ENCODE measurements at places on chromosomes 4 and X.

DNA sequence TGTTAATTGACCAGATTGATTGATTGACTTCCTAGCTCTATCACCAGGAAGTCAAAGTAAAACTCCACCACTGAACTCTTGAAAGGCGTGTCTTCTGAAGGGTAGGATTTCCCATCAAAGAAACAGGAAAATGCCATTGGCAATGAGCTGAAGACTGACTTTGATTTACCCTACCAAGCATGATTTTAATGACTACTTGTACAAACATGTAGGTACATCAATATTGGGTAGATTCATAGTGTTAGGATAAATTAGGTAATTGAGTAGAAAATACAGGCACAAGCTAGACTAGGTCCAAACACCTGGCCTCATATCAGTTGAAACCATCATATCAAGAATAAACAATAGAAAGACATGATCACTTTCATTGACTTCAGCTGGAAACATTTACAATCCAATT is 53.2 kb upstream of the ATXN3L start:
- DNase-seq: no peak

- DNase-seq: no peak
Measured at GRCh38 chrX:5595570-5595969, 633.1 kb downstream of the NLGN4X start.

- peak; percentile 36 for DNase-seq
Measured at GRCh38 chr4:16227462-16227868, 1.2 kb upstream of the TAPT1 start.

DNA sequence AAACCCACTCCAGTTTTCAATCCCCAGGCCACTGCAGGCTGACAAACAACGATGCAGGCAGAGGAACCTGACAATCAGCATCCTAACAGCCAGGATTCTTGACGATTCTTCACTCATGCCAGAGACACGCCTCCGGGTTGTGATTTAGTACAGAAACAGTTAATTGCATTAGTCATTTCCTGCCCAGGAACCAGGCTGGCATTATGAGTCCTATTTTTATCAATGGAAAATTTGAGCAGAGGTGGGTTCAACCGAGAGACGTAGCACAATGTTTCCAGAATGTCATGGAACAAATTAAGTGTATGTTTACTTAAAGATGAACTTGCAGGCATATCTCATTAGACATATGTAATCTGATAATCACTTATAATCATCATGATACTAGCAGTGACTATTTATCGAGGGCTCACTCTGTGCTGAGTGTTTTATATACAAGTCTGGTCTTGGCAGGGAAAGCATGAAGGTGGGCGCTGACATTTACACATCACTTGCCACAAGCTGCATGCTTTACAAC is 159.7 kb downstream of the NSUN7 start:
- DNase-seq: no peak

- DNase-seq: no peak
Measured at GRCh38 chr4:76968937-76969336, 19.4 kb downstream of the SEPTIN11 start.

- DNase-seq: no peak
Measured at GRCh38 chr4:99205153-99205979, 13.7 kb downstream of the ADH6 start.

- peak; percentile 28 for DNase-seq
Measured at GRCh38 chr4:37891260-37892159, 626 bp downstream of the TBC1D1 start.

DNA sequence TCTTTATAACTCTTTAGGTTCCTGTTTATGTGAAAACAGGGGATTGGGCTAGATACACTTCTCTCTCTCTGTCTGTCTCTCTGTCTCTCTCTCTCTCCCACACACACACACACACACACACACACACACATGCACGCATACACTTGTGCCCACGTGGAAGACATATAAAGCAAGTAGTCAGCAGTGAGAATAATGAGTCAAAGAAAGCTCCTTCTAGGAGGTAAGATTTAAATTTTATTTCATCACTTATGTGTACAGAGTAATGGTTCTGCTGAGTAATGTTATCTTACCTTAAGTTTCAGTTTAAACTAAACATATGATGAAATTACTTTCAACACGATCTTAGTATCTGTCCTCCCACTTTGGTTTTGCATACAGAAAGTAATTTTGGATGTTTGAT is 243.0 kb upstream of the TEX13A start:
- no peak for DNase-seq

GRCh38 chr4:163382178-163382869 is 38.6 kb downstream of the NPY5R start:
- no peak for DNase-seq

GRCh38 chr4:187166886-187167512 is 443.3 kb upstream of the FAT1 start:
- DNase-seq: no peak

- no peak for DNase-seq
Measured at GRCh38 chrX:24696294-24696693, 2.6 kb downstream of the POLA1 start.

DNA sequence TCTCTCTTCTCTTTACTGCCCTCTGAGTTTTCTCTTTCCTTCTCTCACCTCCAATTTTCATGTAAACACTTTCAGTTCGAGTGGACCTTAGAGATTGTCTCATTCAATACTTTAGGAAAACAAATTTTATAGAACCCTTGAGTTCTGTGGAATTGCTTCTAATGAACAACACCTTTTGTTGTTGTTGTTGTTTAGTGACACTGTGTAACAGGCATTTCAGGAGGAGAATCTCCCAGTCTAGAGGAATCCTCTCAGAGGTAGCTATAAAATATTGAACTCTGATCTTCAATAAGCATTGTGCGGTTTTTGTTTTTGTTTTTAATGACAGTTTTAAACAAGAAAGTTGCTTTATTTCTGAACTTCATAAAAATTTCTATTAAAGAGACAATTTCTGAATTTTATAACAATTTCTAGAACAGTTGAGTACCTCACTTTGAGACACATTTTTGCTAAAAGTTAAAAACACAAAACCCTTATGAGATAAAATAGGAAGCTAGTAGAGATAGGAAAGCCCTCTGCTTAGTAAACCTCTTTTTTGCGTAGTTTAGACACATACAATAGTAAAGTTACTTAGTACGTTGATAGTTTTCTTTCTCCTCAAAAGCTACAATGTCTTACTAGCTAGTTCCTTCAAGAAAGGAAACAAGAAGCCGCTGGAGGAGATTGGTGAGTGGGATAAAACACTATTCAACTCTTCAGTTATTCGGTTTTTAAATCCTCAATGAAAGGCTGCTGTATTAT is 38.8 kb downstream of the CLCN3 start:
- peak; percentile 38 for DNase-seq

DNA sequence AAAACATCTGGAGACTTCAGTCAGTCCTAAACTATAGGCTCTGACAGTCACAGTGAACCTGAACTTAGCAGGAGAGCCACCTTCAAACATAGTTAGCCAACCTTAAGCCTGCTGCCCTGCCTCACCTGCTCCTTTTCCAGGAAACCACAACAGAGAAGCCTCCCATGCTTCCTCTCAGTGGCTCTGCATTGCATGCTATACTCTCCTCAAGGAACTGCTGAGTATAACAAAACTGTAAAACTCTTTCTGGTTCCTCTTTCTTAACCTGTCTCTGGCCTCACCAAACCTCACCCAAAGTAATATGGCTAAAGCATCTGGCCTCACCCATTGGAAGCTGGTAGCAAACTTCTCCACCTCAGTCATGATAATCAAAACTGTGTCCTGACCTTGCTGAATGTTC is 122.1 kb downstream of the ANKRD50 start:
- no peak for DNase-seq

GRCh38 chr4:39369301-39369700 is 3.1 kb upstream of the RFC1 start:
- DNase-seq: no peak

DNA sequence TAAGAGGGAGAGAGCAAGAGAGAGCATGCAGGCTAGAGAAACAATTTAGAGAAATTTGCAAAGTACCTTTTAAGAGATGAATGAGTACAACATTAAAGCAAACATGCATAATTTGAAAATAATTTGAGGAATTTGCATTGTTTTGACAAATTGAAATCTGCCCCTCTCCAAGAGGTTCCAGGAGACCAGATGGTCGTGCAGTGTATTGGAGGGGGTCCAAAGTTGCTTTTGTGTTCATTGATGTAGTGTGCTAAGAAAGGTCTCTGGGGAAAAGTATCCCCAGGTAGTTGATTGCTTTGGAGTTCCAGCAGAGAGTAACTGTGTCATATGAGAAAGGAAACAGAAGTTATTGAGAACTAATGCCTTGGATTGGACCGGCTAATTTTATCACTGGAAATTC is 635.0 kb upstream of the TENM3 start:
- DNase-seq: no peak

GRCh38 chr4:90246816-90247215 is 119.6 kb downstream of the CCSER1 start:
- DNase-seq: no peak

DNA sequence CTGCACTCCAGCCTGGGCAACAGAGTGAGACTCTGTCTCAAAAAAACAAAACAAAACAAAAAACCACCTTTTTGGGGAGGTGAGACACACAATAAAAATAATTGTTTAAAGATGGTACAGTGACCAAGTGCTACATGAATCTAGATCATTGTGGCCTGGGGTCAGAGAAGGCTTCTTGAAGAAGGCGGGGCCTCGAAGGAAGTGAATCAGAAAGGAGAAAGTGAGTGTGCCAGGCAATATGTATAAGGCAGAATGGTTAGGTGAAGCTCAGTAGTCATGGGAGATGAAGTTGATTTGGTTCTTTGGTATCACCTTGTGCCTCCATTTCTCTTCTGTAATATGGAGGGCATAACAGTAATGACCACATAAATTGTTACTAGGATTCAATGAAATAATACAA is 58.9 kb downstream of the DOCK11 start:
- DNase-seq: no peak

- DNase-seq: no peak
Measured at GRCh38 chr4:6939761-6940743, 30.4 kb downstream of the TBC1D14 start.

DNA sequence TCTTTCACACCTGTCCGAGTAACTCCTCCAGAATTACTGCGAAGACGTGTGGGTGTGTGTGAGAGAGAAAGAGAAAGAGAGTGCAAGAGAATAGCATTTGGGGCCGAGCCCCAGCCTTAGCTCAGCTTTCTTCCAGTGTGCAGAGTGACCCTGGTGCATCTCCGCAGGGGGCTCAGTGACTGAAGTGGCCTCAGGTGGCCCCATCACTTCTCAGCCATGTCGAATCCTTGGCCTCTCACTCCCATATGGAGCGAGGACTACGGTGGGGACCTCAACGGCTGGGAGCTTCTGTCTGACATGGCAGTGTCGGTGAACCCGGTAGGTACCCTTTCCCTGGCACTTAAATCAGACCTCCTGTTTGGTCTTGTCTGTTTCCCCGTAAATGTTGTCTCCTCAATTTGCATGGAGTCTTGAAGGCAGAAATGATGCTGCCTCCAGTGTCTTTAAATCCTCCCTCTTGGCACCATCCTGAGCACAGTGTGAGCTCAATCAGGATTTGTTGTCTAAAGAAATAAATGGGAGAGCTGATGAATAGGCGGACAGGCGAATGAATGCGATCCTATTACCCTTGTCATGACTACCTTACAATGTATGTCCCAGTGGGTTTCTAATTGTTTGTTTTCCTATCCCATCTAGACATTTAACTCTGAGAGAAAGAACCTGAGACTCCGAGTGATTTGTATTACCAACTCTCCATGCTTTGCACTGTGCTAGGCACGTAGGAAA is 305.9 kb downstream of the AFF2 start:
- DNase-seq: no peak

DNA sequence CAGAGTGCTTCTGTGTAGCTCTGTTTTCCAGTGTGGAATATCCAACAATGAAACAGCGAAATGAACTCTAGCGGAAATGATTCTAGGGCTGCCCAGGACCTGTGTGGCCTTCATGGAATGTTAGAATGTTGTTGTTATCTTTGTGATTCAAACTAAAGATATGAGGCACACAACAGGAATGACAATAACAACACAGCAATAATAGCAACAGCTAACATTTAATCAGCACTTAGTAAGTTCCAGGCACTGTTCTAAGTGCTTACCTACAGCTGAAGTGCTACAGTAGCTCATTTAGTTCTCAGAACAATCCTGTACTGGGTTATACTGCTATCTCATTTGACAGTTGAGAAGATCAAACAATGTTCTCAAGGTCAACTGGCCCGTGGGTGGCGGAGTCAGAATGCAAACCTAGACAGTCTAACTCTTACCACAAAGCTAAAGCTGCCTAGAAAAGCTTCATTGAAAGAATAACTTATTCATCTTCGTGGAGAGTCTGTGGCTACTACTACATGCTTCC is 63.7 kb downstream of the MAML3 start:
- DNase-seq: no peak

GRCh38 chr4:48134081-48134480 is at the start of gene TXK:
Gene TXK, minus strand, starts transcription at chr4:48134250. Its CDS starts 80 bp downstream, at chr4:48134170.
- DNase-seq: no peak

DNA sequence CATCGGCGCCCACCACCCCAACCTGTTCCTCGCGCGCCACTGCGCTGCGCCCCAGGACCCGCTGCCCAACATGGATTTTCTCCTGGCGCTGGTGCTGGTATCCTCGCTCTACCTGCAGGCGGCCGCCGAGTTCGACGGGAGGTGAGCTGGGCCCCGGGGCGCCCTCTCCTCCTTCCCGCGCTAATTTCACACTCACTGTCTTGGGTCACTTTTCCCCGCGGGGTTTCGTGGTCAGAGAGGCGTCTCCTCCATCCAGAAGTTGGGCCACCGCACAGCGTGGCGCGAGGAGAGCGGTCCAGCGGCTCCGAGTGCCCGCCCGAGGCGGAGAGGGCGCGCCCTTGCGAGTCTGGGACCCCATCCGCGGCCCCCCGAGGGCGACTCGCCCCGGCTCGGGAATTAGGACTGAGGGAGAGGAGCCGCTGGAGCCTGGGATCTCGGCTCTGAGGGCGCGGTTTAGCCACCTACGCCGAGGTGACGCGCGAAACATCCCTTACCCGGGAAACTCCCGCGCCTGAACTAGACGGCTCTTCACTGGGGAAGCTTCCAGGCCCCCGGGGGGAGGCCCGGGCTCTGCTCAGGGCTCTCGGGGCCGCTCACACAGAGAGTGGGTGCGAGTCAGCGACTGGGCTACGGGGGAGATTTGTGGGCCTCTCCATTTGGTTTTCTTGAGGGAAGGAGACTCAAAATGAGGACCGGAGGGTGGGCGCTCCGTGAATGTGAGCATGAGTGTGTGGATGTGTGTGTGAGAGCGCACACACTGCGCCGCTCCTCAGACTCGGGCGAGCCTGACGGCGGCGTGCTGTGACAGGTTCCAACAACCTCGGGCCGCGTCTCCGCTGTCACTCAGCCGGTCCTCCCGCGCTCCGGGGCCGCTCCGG is 551 bp downstream of the NPNT start:
- DNase-seq: no peak

DNA sequence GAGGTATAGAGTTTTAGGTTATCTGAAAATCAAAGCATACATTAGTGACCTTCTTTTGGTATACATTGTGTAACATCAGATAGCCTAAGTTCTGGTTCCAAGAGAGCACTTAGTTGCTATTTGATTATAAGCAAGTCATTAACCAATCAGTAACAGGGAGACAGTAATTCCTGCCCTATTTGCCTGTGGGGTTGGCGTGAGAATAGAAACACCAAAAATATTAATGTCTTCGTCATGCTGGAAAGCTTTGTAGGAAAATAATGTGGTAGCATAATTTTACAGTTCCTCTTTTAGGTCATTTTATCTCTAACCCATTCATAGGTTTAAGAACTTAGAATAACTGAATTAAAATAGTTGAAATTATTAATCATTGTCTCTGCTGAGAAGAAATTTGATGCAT is 37.8 kb downstream of the NPNT start:
- no peak for DNase-seq

GRCh38 chr4:68433582-68433981 is 13.7 kb upstream of the TMPRSS11E start:
- DNase-seq: no peak
